ENCODE measurements at places on chromosomes 13 and 19.

- DNase-seq: no peak
These were observed 11.3 kb downstream of the GPR12 start for GRCh38 chr13:26749285-26749684.

GRCh38 chr13:99965329-99966000, 6.1 kb downstream of the ZIC5 start:
- no peak for DNase-seq

DNA sequence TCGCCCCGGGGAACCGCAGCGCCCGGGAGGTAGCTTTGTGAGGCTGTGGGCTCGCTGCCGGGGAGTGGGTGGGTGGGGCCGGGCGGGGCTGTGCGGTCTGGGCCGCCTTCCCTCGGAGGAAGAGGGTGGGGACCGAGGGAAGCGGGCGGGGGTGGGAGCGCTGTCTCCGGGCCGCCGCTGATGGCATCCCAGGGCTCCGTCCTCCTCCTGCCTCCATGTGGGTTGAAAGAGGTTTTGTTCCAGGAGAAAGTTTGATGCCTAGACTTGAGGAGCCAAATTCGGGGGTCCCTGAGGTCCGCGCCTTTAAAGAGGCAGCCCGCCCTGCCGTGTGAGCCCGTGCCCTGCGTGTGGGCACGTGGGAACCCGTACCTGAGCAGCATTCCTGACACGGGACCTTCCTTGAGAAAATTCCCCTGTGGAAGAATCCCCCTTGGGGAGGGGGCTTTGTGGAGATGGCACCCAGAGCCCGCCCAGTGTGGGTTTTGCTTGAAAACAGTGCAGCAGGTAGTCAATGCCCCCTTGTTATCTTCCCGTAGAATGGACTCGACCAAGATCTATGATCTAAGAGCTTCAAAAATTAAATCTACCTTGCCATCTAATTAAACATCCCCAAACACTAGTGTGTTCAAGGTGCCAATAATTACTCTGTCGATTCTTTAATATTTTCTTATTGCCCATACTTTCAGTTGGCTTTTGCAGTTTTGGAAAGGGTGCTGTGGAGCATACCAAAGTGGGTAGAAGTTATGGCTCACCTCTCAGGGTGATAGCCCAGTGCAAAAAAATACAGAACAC, 107.8 kb downstream of the RXFP2 start:
- DNase-seq: no peak

DNA sequence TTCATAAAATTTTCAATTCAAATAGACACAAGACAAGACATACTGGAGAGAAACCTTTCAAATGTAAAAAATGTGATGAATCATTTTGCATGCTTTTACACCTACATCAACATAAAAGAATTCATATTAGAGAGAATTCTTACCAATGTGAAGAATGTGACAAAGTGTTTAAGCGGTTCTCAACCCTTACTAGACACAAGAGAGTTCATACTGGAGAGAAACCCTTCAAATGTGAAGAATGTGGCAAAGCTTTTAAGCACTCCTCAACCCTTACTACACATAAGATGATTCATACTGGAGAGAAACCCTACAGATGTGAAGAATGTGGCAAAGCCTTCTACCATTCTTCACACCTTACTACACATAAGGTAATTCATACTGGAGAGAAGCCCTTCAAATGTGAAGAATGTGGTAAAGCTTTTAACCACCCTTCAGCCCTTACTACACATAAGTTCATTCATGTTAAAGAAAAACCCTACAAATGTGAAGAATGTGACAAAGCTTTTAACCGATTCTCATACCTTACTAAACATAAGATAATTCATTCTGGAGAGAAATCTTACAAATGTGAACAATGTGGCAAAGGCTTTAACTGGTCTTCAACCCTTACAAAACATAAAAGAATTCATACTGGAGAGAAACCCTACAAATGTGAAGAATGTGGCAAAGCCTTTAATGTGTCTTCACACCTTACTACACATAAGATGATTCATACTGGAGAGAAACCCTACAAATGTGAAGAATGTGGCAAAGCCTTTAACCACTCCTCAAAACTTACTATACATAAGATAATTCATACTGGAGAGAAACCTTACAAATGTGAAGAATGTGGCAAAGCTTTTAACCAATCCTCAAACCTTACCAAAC, 24.6 kb upstream of the ZNF431 start:
- DNase-seq: no peak

DNA sequence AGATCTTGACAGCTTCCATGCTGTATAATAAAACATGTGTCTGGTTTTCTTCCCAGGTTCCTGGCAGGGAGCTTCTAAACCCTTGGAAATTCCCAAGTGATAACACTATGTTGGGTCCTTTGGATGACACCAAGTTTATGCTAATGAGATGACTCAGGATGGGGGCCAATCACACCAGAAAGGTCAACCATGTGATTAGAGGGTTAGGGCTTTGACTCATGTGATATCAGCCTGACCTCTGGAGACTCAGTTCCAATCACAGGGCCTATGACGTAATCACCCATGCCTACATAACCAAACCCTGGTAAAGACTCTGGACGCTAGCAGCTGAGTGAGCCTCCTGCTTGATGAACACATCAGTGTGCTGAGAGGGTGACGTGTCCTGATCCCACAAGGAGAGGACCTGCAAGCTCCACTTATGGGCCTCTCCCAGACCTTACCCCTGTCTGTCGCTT, 203.6 kb downstream of the DCLK1 start:
- DNase-seq: no peak

DNA sequence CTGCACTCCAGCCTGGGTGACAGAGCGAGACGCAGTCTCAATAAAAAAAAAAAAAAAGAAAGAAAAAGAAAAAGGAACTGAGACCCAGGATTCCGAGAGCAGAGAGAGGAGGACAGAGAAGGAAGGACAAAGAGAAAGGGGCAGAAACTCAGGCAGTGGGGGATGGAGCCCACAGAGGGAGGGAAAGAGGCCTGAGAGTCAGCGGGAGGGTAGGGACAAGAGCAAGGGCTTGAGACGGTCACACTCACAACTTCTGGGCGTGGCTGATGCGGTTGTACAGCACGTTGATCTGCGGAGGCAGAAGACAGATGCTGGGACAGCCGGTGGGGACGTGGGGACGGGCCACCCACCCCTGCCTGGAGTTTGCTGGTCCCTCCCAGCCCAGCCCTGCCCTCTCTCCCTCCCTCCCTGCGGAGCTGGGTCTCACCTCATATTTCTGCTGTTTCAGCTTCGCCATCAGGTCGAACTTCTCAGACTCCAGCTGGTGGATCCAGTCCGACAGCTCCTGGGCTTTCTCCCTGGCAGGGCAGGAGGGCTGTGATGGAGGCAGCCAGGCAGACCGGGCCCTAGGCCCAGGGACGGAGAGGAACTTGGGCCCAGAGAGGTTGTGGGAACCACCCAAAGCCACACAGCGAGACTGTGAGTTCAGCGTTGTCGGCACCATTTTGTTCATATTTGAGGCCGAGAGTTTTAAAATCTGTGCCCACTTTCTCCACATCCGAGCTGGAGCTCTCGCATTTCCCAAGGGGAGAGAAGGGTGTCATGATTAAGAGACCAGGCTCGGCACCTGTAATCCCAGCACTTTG, 15.2 kb downstream of the TNNT1 start:
- no peak for DNase-seq

Data from coronary artery (tissue), 2 donors.